AML-193 (cell line): ENCODE measurements at places on chromosomes 16 and 17.

DNA sequence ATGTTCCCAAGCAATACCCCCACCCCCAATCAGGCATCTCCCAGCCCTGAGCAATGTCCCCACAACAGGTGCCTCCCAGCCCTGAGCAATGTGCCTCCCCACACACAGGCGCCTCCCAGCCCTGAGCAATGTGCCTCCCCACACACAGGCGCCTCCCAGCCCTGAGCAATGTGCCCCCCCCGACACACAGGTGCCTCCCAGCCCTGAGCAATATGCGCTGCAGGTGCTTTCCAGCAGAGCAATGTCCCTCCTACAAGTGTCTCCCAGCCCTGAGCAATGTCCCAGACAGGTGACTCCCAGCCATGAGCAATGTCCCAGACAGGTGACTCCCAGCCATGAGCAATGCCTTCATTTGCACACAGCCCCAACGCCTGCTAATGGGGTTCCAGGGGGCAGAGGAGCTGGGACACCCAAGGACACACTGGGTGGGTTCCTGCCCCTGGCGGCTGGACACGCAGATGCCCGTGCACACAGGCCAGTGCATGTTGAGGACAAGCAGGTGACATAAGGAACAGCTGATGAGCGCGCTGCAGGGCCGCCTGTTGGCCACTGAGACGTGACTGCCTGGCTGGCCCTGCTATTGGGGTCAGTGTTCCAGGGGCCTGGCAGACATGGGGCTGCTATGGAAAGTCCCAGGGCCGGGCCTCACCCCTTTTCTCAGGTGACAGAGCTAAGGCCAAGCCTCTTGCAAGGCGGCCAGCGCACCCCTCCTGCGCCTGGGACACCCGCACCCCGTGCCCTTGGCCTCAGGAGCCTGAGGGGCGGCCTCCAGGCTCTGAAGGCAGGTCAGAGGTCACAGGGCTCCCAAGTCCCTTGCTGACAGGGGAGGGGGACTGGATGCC, 26.9 kb upstream of the PABPN1L start:
- DNase-seq = no peak

DNA sequence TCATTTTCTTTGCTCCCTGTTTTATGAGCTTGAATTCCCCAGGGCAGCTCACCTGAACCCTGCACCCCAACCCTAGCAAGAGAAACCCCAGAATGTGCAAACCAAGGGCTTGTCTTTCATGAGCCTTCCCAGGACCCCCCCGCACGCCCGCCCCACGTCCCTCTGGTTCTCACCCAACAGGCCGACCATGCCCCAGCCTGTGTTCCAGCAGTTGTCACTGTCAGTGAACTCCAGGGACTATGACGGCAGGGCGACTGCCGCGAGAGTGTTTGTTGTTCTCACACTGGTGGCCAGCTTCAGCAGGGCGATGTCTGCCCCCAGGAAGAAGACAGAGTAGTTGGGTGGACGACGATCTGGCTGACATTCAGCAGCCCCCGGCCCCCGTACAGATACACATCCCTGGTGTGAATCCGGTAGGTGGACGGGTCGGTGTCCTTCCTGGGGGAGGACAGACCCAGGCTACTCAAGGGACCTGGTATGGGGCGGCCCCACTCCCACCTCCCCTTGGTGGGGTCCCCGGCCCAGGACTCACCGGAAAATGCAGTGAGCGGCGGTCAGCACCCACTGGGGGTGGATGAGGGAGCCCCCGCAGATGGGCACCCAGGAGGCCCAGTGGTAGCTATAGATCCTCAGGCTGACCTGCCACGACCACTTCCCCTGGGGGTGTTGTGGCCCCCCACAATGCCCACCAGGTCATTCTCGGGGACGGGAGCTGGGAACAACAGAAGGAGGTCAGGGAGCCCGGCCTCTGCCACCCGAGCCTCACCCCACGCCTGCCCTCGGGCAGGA, 20.1 kb downstream of the TPSD1 start:
- DNase-seq = no peak

- DNase-seq = peak; percentile 27
Measured at GRCh38 chr17:81094509-81095382, 59.8 kb downstream of the BAIAP2 start.

DNA sequence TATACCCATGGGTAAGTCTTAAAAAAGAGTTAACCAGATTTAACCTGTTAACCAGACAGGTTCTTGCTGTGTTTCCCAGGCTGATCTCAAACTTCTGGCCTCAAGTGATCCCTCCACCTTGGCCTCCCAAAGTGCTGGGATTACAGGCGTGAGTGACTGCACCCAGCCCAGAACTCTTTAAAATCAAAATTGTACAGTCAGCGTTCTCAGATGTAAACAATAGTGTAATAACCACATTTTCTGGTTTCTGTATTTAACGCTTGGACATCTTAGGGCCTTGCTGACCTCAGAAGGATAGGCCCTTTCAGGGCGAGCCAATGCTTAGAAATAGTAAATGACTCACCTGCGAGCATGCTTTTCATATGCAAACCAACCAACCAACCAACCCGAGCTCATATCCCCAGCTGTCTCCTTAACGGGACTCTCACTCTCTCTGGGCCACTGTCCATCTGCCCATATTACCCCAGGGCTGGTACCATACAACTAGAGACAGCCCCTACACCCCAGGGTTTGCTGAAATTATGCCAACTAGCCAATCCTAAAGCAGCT, 415.0 kb upstream of the XYLT1 start:
- DNase-seq = no peak

DNA sequence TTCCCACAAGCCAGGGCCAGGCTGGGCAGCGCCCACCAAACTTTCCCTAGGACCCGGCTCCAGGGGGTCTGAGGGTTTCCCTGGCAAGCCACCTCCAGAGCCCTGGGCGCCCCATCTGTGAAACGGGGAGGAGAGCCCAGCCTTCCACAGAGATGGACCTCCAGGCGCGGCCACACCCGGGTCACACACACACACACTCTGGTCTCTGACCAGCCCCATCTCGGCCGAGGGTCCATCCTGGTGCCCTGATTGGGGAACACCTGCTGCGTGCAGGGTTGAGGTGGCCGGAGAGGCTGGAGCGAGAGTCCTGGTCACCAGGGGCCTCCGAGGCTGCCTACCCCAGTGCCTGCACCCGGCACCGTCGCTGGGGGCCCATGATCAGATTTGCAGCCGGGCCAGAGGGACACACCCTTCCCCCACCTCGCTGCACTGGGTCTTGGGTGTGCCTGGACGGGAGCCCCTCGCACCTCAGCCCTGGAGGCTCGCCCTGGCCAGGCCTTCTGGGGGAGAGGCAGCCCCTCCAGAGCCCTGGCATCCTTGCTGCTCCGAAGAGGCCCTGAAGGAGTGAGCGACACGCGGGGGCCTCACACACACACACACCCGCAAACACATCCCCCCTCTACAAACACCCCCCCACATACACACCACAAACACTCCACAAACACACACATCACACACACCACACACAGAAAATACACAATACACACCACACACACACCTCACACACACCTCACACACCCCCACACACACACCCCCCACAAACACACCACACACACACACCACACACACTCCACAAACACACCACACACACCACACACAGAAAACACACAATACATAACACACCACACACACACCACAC, 29.7 kb downstream of the SLC25A10 start:
- no peak for DNase-seq

DNA sequence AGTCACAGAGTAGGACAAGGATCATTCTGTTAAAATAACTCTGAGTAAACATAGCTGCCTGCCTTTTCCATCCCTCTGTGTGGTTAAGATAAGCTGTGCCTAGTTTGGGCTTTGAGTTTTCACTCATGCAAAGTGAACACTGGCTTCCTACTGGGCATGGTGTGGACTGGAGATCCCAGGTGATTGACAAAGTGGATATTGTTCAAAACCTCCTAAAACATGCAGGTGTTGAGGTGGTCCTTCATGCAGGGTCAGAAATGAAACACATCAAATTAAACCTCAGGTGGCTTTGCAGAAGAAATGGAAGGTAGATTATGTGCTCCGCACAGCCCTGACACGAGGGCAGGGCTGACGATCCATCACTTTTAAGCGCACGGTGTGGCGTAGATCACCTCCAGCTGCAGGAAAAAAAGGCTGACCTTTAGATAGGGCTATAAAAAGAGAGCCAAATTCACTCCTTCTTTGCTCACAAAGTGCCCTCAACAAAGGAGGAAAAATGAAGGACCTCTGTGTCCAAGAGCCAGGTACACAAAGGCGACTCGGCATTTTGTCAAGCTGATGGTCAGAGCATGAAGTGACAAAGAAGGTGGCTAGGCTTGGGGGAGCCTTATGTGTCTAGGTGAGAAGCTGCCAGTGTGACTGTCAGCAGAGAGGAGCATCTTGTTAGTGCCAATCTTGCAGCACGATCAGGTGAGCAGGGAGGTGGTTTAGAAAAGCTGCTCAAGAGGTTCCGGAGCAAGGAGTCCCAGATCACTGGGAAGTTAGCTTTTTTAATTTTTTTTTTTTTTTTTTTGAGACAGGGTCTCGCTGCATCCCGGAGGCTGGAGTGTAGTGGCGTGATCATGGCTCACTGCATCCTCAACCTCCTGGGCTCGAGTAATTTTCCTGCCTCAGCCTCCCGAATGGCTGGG, 19.9 kb upstream of the ITPRIPL2 start:
- no peak for DNase-seq

DNA sequence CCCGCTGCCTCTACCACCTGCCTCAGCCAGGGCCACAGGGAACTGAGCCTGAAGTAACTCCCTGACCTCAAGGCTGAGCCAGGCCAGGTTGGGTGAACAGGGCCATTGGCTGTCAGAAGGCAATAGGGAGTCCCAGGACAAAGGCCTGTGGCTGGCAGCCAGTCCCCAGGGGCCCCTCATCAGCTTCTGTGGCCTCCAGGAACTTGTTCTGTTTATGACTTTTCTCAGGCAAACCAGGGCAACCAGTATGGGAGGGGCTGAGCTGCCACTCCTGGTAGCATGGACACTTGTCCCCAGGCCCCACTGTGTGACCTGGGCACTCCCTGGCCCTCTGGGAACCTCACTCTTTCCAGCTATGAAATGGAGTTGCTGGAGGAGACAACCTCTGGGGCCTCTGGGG, 40.1 kb downstream of the CPNE2 start:
- no peak for DNase-seq
